NCI-H1694 treated with DMSO at 0.1 percent for 48 hours (cell line): ENCODE measurements at places on chromosomes 2 and 18.

GRCh38 chr2:110690083-110690965 is 12.5 kb upstream of the BUB1 start:
- no peak for DNase-seq

GRCh38 chr2:72128843-72129227 is 18.8 kb downstream of the CYP26B1 start:
- no peak for DNase-seq

GRCh38 chr2:209610631-209611030 is 161.0 kb upstream of the UNC80 start:
- no peak for DNase-seq

DNA sequence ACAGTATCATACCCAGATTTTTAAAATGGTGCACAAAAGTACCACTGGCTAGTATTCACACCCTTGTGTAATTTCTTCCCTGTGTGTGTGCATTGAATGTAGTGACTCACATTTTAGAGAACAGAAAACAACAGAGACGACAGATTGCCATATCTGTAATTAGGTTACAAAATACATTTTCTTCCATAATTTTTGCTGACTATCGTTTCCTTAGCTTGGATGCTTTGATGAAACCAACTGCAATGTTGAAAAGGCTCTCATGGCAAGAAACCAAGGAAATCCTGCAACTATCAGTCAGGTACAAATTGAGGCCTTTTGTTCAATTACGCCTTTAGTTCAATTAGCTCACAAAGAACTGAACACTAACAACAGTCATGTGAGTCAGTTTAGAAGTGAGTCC is 484.4 kb downstream of the ZNF804A start:
- no peak for DNase-seq

DNA sequence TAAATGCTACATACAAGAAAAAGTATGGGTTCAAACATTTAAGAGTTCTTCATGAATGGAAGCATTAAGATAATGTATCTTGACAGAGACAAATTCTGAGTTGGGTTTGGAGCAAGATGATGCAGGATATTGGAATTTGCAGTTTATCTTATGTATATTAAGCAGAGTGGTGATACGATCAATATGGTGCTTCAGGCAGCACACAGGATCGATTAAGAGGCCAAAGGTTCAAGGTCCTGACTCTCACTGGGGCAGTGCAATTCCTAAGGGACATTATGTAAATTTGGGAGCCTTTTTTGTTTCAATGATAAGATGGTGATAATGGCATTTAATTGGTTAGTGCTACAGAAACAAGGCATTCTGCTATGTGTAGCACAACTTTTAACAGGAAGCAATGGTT is 381.9 kb downstream of the KCNJ3 start:
- no peak for DNase-seq

DNA sequence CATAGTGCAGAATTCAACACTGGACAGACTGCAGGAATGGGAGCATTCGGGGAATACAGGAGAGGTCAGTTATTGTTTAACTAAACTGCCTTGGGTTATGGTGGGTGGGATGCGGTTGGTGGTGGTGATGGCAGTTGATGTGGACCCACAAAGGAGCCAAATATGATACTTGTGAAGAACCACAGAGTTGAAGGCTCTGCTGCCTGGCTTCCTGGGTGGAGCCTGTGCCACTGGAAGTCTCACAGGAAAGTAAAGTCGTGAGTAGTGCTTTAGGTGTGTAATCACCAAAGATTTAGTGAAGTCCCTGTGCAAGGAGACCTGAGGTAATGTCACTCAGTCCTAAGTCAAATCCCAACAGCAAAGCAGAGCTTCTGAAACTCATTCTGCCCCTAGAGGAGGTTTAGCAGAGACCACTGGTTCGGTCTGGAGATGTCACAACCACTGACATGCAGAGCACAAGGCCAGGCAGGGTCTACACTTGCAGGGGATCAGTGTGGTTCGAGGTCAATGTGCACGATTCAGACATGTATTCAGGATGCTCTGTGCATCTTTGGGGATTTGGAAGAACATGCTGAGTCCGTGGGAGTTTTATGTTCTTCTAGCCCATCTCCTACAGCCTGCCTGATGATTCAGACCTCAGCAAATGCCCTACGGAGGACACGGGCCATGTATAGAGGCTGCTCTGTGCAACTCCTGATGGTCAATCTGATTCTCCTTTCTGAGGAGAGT is 1150.9 kb downstream of the RPIA start:
- no peak for DNase-seq

GRCh38 chr2:205937211-205937610 is 148.8 kb downstream of the INO80D start:
- no peak for DNase-seq

GRCh38 chr18:55356815-55357214 is 231.2 kb downstream of the TCF4 start:
- no peak for DNase-seq

- DNase-seq = no peak
Observed at GRCh38 chr2:174577967-174578589, 19.5 kb downstream of the WIPF1 start.

- DNase-seq = no peak
Observed at GRCh38 chr2:215535125-215535668, 99.3 kb upstream of the FN1 start.
